Esophagus muscularis mucosa (tissue), 4 donors: ENCODE measurements at places on chromosomes 4 and X.
A peak's percentile ranks its signal among the peaks of the same experiment; 100 is the strongest.

DNA sequence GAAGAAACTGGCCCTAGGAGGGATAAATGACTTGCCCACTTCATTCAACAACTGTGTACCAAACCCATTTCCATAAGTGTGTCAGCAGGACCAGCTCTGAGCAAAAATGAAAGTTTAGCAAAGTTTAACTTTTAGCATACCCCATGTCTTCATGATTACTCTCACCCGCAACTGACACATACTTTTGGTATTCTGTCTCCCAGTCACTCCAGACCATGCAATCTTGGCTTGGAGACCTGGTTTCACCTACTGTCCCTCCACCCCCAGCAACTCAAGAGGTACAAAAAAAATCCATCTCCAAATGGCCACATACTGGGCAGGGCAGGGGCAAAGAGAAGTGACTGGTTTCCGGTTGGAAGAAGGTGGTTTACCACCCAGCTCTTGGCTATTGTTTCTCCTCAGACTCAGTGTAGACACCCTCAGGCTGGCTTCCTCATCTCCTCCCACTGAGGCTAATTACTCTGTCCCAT lies 79.8 kb downstream of the RLIM start:
- no peaks in the 10 kb centered on the region for H3K36me3 ChIP-seq
- H3K27ac ChIP-seq, result peak overlapping the region; percentile 92
- peaks cover 20% of the 10 kb centered on the region for H3K4me1 ChIP-seq
- no peak overlapping the region for H3K4me3 ChIP-seq
- H3K27me3 ChIP-seq, result no peaks in the 10 kb centered on the region

GRCh38 chr4:148152868-148153625 lies 289.2 kb downstream of the NR3C2 start:
- peaks cover 8% of the 10 kb centered on the region for H3K4me1 ChIP-seq
- no peak overlapping the region for H3K4me3 ChIP-seq
- no peak for DNase-seq

DNA sequence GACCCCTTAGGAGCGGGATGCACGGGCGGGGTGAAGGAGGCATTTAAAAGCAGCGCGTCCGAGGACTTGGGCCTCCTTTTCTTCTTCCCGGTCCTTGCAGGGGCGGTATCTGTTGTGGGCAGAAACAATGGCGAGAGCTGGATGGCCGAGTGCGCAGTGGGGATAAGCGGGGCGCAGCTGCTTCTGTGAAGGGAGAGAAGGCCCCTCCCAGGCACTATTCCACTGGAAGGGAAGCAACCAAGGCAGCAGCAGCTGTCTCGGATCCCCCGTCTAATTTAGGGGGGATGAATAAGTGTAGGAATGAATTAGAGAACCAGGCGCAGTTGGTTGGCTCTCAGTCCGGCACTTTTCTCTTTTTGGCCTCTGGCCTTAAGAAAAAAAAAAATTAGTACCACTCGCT lies 995 bp downstream of the SMARCA5 start:
- no peaks in the 10 kb centered on the region for H3K36me3 ChIP-seq
- peak overlapping the region; percentile 73 for H3K4me3 ChIP-seq
- H3K27me3 ChIP-seq, result no peaks in the 10 kb centered on the region
- no peak for DNase-seq
- peak overlapping the region; percentile 98 for H3K27ac ChIP-seq

- H3K27ac ChIP-seq, result no peak overlapping the region
- DNase-seq, result no peak
- no peak overlapping the region for H3K4me3 ChIP-seq
- no peaks in the 10 kb centered on the region for H3K36me3 ChIP-seq
- H3K27me3 ChIP-seq, result no peaks in the 10 kb centered on the region
Measured at GRCh38 chrX:13144927-13145655, 100.7 kb upstream of the FAM9C start.

- H3K4me1 ChIP-seq, result no peaks in the 10 kb centered on the region
- H3K4me3 ChIP-seq, result no peak overlapping the region
- no peak overlapping the region for H3K27ac ChIP-seq
- peaks cover under 1% of the 10 kb centered on the region for H3K36me3 ChIP-seq
Measured at GRCh38 chrX:38312436-38312835, 14.9 kb downstream of the RPGR start.

- no peak overlapping the region for H3K27ac ChIP-seq
- DNase-seq, result no peak
- no peak overlapping the region for H3K4me3 ChIP-seq
- H3K4me1 ChIP-seq, result no peaks in the 10 kb centered on the region
- H3K27me3 ChIP-seq, result no peaks in the 10 kb centered on the region
- no peaks in the 10 kb centered on the region for H3K36me3 ChIP-seq
Measured at GRCh38 chrX:20253232-20253543, 13.5 kb downstream of the RPS6KA3 start.
